ENCODE measurements at places on chromosomes 6 and 20.
A peak's percentile ranks its signal among the peaks of the same experiment; 100 is the strongest.

DNA sequence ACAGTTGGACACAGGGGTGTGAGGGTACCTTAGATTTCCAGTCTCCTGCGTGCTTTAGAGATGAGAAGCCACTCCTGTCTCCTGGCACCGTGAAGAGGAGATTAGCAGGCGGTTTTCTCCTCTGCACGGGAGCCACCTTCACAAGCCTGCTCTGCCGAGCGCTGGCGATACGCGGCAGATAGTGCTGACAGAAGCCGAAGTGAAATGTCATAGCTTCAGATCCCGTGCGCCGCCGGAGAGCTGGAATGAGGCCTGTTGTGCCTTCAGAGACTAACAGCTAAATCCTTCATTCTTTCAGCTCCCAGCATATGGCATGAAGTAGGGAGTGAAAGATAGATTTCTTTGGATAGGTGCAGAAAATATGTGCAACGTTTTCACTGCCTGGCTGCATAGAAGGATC is 371.0 kb downstream of the TAF4 start:
- no peak for DNase-seq

GRCh38 chr20:4110885-4111284 is 95.5 kb upstream of the RNF24 start:
- DNase-seq, result peak; percentile 49

GRCh38 chr6:105402939-105403935 is at the start of gene PREP:
Gene PREP (minus strand): TSS chr6:105403082. CDS start chr6:105402891, 191 bp downstream.
- peak; percentile 90 for DNase-seq

DNA sequence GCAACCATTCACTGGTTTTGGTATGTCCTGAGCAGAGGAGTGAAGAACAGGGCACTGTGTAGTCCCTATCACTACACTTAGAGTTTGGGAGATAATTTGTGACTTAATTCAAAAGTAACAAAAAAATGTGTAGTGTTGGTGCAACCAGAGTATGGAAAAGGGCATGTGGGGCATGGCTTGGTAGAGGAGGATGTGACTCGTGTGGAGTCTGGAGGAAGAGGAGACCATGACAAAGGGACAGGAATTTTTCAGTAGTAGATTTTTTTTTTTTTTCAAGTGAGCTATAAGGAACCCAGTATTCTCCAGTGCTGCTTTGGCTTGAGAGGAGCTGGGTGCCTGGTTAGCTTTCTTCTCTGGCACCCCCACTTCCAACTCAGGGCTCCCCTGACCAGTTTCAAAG is 5.1 kb downstream of the MTRES1 start:
- no peak for DNase-seq

GRCh38 chr6:52992980-52993920 is 1.8 kb downstream of the GSTA4 start:
- no peak for DNase-seq

- DNase-seq, result no peak
Measured at GRCh38 chr20:23598481-23598880, 7.2 kb downstream of the CST9 start.
